Hematopoietic multipotent progenitor cell treated with erythropoietin and hydrocortisone succinate and interleukin-3 and kit ligand, for 15 days (in vitro differentiated cells): ENCODE measurements at places on chromosomes 3 and 15.

GRCh38 chr15:63274427-63274826 is 3.0 kb upstream of the APH1B start:
- DNase-seq, result no peak

GRCh38 chr3:24704496-24704895 is 209.8 kb upstream of the THRB start:
- DNase-seq, result no peak

GRCh38 chr3:43320288-43320687 is 33.9 kb downstream of the SNRK start:
- no peak for DNase-seq

GRCh38 chr15:78129751-78130287 is 1.4 kb downstream of the CIB2 start:
- no peak for DNase-seq

DNA sequence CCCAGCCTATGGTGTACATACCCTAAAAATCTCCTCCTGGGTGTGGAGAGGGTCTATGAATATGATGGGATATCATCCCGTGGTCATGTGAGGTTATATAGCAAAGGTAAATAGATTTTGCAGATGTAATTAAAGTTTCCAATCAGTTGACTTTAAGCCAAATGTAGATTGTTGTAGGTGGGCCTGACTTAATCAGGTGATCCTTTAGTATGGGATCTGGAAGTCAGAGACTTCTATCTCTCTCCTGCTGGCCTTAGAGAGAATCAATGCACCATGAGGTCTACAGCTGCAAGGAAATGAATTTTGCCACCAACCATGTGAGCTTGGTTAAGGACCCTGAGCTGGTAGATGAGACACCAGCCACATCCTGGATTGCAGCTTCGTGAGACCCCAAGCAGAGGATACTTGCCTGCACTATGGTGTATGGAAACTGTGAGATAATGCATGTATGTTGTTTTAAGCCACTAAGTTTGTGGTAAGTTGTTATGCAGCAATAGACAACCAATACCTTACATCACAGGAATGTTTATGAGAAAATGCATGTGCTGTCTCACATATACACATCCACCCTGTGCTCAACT is 137.1 kb upstream of the SLC6A11 start:
- no peak for DNase-seq

DNA sequence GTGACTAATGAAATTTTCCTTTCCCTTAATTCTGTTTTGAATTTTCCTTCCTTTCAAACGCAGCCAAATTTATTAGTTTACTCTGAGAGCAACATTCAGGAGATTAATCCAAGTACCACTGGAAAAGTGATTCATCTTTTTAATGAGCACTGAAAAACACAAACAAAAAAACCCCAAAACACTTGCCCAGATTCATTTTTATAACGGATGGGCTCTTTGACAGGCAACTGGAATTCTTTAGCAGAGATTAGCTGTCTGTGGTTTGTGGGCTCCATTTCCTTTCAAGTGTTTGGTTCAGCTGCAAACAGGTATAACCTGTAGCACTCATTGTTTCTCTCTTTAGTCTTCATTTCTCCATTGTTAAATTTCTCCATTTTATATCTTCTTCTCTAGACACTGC is 3.1 kb upstream of the POLR2M start:
- no peak for DNase-seq

DNA sequence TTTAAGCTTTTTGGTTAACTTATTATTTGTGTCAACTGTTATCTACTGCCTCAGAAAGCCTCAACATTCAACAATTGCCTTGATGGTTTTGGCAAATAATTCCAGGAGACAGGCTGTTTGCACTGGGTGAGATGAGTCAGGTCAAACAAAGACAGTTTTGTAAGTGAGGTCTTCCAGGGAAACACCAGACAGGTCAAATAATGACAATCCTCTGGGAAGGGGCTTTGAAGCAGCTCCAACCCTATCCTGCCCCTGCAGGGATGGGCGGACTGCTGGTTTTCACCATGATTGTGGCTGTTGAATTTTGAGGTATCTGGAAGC is 79.4 kb upstream of the PRR23E start:
- DNase-seq, result no peak

DNA sequence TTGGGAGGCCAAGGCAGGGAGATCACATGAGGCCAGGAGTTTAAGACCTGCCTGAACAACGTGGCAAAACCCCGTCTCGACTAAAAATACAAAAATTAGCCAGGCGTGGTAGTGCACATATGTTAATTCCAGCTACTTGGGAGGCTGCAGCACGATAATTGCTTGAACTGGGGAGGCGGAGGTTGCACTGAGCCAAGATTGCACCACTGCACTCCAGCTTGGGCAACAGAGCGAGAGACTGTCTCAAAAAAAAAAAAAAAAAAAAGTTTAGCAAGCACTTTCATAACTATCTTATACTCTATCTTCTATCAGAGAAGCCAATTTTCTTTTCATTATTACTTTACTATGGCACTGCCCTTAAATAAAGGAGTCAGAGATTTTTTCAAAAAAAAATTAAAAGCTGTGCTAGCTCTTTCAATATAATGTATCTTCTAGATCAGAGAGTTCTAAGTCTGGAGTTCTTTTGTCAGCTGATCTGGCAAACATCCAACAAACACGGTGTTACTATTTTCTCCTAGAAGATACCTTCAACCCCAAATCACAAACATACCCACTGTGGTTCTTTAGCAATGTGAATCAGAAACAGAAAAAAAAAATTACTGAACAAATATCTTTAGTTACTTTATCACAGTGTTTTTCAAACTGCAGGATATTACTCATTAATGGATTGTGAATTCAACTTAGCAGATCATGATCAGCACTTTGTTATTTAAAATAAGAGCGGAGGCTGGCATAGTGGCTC is 3.0 kb downstream of the ZNF770 start:
- DNase-seq, result no peak

DNA sequence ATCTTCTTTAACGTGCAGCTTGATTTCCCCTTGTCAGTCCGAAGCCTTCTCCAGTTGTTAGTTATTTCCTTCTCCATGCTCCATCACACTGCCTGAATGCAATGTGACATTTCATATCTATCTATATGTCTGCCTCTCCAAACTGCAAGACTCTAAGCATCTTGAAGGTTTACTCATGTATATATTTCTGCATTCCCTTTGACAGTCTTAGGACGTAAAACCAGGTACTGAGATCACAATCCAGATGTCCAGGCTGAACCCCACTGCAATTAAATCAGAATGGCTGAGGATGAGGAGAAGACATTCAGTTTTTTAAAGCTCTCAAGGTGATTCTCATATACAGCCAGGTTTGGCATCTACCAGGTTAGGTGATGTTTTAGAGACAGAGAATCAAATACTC is 6.1 kb upstream of the SATB1 start:
- no peak for DNase-seq

DNA sequence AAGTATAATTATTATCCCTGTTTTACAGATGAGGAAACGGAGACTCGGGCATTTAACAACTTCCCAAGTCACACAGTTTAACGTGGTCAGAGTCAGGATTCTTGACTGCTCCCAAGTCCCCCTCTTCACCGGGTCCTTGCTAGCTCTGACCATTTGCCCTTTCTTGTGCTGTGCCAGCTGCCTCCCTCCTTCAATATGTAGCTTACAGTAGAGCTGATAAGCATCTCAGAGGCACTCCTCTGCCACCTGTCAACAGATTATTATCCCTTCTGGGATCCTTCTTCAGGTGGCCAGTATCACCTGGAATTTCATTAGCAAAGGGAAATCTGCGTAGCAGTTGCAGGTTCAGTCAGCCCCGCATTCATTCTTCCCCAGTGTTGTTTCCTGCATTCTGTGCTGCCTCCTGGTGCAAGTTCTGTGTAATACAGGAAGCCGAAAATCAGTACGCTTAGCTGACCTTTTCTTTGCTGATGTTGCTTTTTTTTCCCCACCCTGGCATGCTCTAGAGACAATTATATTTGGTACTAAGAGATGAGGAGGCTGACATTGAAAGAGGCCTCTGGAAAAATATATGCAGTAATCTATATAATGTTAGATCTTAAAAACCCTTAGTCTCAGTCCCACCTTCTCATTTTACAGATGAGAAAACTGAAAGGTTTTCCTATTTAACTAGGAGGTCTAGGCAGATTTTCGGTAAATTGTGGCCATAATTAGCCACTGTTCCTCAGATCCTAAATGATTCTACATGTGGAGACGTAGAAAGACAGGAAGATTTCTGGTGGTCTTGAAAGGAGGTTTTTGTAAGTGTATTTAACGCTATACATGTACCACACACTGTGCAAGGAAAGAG is 24.8 kb downstream of the TMOD2 start:
- DNase-seq, result peak; percentile 53

GRCh38 chr15:70729164-70729563 is 34.2 kb downstream of the UACA start:
- DNase-seq, result no peak

GRCh38 chr3:186946756-186947375 is 16.5 kb downstream of the ST6GAL1 start:
- DNase-seq, result no peak

- DNase-seq, result no peak
Observed at GRCh38 chr3:23611737-23612295, 193.9 kb upstream of the UBE2E1 start.

GRCh38 chr3:120823156-120823555 is 80.6 kb downstream of the GTF2E1 start:
- DNase-seq, result no peak

GRCh38 chr15:68786753-68787152 is 33.9 kb downstream of the ANP32A start:
- no peak for DNase-seq

GRCh38 chr15:90161950-90162361 is 39.2 kb upstream of the SEMA4B start:
- DNase-seq, result no peak

- DNase-seq, result no peak
Observed at GRCh38 chr3:168322941-168323340, 227.2 kb upstream of the GOLIM4 start.

GRCh38 chr3:110727056-110727455 is 344.6 kb upstream of the NECTIN3 start:
- no peak for DNase-seq

GRCh38 chr3:120469440-120469839 is 18.6 kb upstream of the FSTL1 start:
- no peak for DNase-seq

- no peak for DNase-seq
Observed at GRCh38 chr3:71831599-71831998, 46.7 kb upstream of the PROK2 start.

DNA sequence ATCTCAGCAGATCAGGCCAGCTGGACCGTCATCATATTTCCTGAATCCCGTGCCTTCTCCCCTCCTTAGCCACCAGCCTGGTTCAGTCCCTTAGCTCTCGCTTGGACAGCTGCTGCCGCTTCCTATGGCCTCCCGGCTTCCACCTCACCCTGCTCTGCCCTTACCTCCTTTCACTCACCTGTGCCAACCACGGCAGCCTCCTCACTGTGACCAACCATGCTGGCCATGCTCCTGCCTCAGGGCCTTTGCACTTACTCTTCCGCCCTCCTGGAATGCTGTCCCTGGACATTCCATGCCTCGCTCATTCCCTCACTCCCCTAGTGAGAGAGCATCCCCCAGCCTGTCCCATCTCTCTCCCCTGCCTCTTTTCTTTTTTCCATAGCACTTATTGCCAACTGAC is 19.2 kb downstream of the GRIP2 start:
- DNase-seq, result no peak

GRCh38 chr3:132870541-132870940 is 148.3 kb upstream of the NPHP3 start:
- no peak for DNase-seq

DNA sequence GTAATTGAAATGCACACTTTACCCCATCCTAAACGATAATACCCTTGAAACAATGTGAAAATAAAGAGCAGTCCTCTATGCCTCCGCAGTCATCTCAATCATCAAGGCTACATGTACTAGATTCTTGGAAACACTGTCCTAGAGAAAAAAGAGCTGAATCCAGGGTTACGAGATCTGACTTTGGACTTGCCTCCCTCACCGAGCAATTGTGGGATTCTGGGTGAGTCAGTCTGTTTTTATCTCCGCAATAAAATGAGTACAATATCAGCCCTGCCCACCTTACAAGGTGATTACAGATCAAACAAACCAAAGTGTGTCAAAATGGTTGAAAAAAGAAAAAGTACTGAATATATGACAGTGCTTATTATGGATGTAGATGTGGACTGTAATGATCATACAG is 152.3 kb upstream of the SNTN start:
- DNase-seq, result no peak

GRCh38 chr3:9409981-9410854 is 12.8 kb downstream of the SETD5 start:
- no peak for DNase-seq

- no peak for DNase-seq
Observed at GRCh38 chr15:62046078-62046743, 14.0 kb downstream of the VPS13C start.

GRCh38 chr3:78497021-78497420 is 1270.8 kb downstream of the ROBO1 start:
- no peak for DNase-seq

- no peak for DNase-seq
Observed at GRCh38 chr15:67997996-67998395, 56.1 kb upstream of the PIAS1 start.

DNA sequence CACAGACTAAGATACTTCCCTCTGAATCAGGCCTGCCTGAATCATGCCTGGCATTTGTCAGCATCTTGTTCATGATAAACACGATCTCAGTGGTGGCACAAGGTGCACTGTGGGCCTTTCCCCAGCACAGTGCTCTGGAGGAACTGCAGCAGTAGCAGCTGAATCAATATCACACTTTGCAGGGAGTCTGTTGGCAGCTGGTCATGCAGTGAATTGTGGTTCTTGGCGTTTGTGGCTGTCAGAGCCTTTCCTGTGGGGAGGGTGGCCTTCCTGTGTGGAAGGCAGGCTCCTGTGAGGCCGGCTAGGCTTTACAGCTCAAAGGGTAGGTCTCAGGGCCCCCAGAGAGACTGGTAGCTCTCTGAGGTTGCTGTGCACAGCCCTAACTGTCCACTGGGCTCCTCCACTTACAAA is 54.4 kb upstream of the TLE3 start:
- no peak for DNase-seq

DNA sequence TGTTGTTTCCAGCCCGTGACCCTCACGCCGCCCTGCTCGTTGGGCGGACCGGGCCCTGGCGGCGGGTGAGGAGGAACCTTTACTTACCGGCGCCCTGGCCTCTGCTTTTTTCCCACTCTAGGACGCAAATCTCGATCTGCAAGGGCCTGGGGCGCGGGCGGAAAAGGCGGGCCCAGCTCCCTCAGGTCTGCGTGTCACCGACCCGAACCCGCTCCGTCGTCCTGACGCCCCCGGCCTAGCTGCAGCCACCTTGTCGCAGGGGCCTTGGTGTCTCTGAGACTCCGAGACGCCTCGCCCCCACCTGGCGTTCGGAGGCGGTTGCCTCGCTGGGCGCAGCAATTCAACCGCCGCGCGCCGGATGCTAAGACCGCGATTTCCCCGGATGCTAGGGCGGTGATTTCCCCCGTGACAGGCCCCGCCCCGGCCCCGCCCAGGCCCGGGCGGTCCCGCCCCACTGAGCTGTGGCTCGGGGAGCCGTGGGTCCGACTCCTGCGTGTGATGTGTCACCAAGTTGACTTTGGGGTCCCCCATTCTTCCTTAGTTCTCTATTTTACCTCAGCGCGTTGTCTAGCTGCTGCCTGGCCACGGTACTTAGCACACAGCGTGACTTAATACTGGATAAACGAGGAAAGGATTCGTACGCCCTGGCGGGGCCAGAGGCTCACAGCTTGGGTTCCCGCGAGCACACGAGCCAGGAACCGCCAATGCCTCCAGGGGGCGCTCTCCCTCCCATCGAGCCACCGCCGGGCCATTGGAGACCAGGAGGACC is at the start of gene RPL39L:
Gene RPL39L, minus strand, starts transcription at position 371 of the 769 bp plus-strand sequence. CDS start 18,196 bp downstream, outside the sequence.
- peak; percentile 51 for DNase-seq

- DNase-seq, result no peak
Observed at GRCh38 chr15:47711655-47712054, 5.7 kb upstream of the SEMA6D start.
